ENCODE measurements at places on chromosomes 12 and 14.

- no peak for DNase-seq
Measured at GRCh38 chr14:72243309-72244293, 311.4 kb downstream of the RGS6 start.

DNA sequence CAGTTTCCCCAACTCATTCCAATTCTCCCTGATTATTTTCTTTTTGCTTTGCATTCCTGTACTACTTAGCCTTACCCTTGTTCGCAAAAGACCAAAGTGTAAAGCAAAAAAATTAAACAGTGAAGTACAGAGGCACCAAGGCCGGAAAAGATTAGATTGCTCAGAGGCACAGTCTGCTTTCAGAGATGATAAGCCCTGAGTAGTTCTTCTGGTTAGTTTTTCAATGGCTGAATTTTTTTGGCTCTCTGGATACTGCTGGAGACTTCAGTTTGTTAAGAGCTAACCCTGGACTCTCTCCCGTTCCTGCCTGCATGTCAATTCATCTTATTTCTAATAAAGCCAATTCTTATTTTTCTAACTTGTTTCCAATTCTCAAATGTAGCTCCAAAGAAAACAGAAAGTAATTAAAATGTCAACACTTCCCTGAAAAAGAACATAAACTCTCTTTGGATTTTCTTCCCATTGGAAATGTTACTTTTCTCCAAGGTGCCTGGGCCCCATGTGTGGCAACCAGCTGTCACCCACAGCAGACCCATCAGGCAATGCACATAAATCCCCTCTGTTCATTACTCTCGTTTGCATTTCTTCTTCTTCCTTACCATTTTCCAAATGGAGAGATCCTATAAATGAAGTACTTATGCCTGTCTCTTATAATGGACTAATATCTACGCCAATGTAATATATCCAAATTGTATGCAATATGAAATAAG is 142.8 kb downstream of the BTG1 start:
- DNase-seq = no peak

- no peak for DNase-seq
Measured at GRCh38 chr12:12896260-12896659, 4.9 kb downstream of the GPRC5A start.

DNA sequence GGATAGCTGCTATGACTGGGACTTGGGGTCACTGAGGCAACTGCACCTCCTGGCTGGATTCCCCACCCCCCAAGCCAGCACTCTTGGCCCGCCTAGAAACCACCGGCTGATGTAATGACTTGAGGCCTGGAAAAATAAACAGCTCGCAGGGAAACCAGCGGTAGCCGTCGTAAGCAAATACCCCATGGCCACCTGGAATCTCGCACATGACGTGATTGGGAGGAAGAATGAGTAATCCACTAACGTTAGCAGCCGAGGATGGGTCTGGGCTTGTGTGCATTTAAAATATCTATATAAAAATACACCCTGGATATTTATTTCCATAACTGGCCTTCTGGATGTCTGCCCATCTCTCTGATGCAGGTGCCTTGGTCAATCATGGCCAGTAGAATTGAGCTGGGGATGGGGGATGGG is 120.1 kb downstream of the SMOC1 start:
- DNase-seq = no peak

DNA sequence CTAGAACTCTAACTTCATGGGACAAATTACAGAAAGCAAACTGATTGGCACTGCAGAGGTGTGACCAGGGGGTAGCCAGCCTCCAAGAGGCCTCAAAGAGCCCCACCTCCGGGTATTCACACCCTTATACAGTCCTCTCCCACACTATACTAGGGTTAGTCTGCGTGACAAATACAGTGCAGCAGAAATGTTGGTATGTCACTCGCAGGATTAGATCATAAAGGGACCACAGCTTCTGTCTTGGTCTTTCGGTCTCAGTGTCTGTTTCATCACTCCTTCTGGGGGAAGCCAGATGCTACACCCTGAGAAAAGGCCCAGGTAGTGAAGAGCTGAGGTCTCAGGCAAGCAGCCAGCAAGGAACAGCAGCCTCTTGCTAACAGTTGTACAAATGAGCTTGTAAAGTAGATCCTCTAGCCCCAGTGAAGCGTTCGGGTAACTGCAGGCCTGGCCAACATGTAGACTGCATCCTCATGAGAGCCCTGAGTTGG is 68.9 kb upstream of the SAV1 start:
- peak; percentile 72 for DNase-seq

GRCh38 chr12:124434354-124434753 is 133.1 kb downstream of the NCOR2 start:
- DNase-seq = no peak

Measured in GM20000 (cell line).